ENCODE measurements at places on chromosomes 6 and 20. TPM values are rescaled to one million over a fixed set of nuclear protein-coding genes. Genes with fewer than 3 reads are reported as not detected.

BPI gene
- not detected for total RNA-seq

TSHZ2 gene
- total RNA-seq, result 0.30 TPM

NT5E gene
- total RNA-seq, result 1.5 TPM

ATP6V1G2 gene
- total RNA-seq, result 2.9 TPM

TMEM63B gene
- total RNA-seq, result 60.5 TPM

MYH7B gene
- total RNA-seq, result 0.69 TPM

DAAM2 gene
- 2.9 TPM for total RNA-seq

FOXS1 gene
- total RNA-seq, result not detected

TSBP1 gene
- not detected for total RNA-seq

POPDC3 gene
- total RNA-seq, result 3.7 TPM

OPN5 gene
- not detected for total RNA-seq

OOEP gene
- not detected for total RNA-seq

GHRH gene
- not detected for total RNA-seq

NMBR gene
- not detected for total RNA-seq

TRAM2 gene
- 21.6 TPM for total RNA-seq

SLC24A3 gene
- total RNA-seq, result 6.2 TPM

THBD gene
- total RNA-seq, result 0.43 TPM

BFSP1 gene
- 2.5 TPM for total RNA-seq

FOXQ1 gene
- not detected for total RNA-seq

ME1 gene
- total RNA-seq, result 3.9 TPM

WFDC2 gene
- total RNA-seq, result 86.0 TPM

COX4I2 gene
- total RNA-seq, result not detected
